Activated CD4-positive, alpha-beta memory T cell treated with anti-CD3 and anti-CD28 coated beads for 36 hours (primary cell): ENCODE measurements at places on chromosomes 1 and 21. TPM values are rescaled to one million over a fixed set of nuclear protein-coding genes. Genes with fewer than 3 reads are reported as not detected.

TRNP1 gene
- 0.53 TPM for total RNA-seq

ICOSLG gene
- total RNA-seq, result 2.4 TPM

- DNase-seq, result no peak
Observed at GRCh38 chr21:45994086-45994661, 12.6 kb downstream of the COL6A1 start.

DNA sequence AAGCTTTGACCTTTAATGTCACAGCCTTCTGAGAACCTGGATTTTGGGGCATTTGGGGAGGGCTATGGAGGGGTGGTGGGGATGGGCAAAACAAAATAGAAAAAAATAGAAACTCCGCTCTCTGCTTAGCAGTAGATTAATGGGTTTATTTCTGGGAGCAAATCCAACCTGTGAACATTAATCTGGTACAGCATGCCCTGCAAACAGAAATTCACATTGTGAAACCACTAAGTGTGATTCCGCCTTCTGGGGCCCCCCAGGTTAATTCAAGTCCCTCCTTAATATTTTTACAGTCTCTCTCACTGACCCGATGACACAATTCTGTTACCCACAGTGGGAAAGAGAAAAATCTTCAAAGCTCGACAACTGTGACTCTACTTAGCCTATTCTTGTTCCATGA, 76.4 kb downstream of the TIAM1 start:
- no peak for DNase-seq

- no peak for DNase-seq
Observed at GRCh38 chr1:56973923-56974742, 8.3 kb upstream of the C8B start.

GJA8 gene
- total RNA-seq, result not detected

GRCh38 chr1:16727190-16728111, 12.9 kb upstream of the RNU1-4 start:
- DNase-seq, result peak; percentile 88

DNA sequence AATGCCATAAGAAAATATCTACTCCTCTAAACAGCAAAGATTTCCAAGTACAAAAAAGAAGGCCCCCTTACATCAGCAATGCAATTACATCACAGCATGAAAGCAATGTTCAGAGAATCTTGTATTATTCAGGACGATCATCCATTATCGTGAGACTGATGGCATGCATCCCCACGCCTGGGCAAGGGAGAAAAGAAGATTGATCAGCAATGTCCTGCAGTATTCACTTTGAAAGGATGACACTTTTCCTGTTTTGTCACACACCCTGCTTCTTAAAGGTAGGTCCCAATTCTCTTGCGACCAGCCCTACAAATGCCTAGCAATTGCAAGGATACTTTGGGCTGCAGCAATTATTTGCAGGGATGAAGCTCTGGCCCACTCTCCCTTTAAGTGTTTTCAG, 108.7 kb downstream of the TOMM20 start:
- no peak for DNase-seq

MYBPH gene
- total RNA-seq, result not detected

CTNNBIP1 gene
- total RNA-seq, result 11.0 TPM

GRCh38 chr21:32335601-32336575, 37.2 kb downstream of the MRAP start:
- DNase-seq, result no peak

PKLR gene
- total RNA-seq, result not detected

GRCh38 chr1:45381243-45381642, 41.0 kb upstream of the MUTYH start:
- no peak for DNase-seq

- DNase-seq, result no peak
Observed at GRCh38 chr1:107786203-107786845, 178.7 kb downstream of the VAV3 start.

RTCA gene
- total RNA-seq, result 56.6 TPM

- DNase-seq, result no peak
Observed at GRCh38 chr1:219506473-219506899, 106.4 kb downstream of the ZC3H11B start.

COL8A2 gene
- total RNA-seq, result not detected

GRCh38 chr1:6490181-6491080, 1.0 kb downstream of the PLEKHG5 start:
- DNase-seq, result peak; percentile 78

FAM72C gene
- 20.9 TPM for total RNA-seq

GRCh38 chr1:6000444-6001288, 8.4 kb upstream of the NPHP4 start:
- DNase-seq, result no peak

DNA sequence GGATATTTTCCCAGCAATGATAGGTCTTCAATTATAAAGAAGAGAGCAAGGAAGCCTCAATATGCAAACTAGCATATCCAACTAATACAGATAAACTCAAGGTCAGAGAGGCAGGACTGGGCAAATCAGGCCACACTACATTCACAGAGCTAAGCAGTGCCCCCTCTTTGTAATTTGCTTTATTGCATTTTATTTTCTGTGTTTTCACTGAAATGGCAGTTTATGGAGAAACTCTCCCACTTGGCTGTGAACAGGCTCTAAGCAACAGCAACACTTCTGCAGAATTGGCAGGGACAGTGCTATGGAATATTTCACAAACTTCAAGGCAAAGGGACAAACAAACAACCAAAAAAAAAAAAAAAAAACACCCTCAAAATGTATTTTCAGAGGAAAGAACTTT, 93.4 kb upstream of the SOD1 start:
- no peak for DNase-seq

- DNase-seq, result no peak
Observed at GRCh38 chr21:38567335-38567969, 69.2 kb upstream of the ERG start.

GRCh38 chr1:236307435-236307834, 25.7 kb upstream of the ERO1B start:
- DNase-seq, result no peak

- no peak for DNase-seq
Observed at GRCh38 chr1:119766374-119766794, 2.3 kb downstream of the HMGCS2 start.

- DNase-seq, result no peak
Observed at GRCh38 chr1:171221665-171222591, 26.4 kb upstream of the FMO1 start.

FCGR1A gene
- not detected for total RNA-seq

GRCh38 chr1:220341126-220341525, 68.9 kb upstream of the RAB3GAP2 start:
- DNase-seq, result no peak

- DNase-seq, result no peak
Observed at GRCh38 chr21:41605178-41605933, 97.4 kb upstream of the TMPRSS2 start.

DNA sequence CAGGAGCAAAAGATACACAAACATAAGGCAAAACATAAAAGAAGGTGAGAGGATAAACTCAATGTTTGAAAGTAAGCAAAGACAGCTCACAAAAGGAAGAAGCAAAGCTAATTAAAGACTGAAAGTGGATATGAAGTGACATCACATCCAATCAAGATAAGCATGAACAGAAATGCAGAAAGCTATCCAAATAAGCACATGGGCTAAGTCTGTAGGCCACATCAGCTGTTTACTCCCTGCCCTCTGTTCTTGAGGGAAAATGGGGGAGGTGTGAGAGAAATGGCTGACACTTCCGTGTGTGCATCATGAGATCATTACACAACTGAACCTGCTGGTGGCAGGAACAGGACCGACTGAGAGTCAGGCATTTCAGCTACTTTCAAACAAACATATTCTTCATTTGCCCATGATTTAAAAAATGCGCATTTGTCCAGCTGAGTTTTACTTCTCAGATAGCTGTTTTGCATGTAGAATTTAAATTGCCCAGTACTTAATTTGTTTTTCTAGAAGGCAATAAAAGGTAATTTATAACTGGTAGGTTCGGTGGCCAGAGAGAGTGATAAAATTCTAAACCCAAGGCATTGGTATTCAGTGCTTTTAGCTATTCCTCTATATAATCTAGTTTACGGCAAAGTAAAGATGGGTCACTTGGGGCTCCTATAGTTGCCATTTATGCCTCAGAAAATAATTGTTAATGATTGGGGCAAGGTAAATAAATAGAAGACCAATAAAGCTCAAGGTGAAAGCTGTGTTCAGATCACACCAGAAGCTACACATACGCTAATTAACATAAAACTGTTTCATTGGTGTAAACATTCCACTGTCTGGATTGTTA, 27.2 kb upstream of the MAN1A2 start:
- peak; percentile 33 for DNase-seq

ERG gene
- total RNA-seq, result not detected

DNA sequence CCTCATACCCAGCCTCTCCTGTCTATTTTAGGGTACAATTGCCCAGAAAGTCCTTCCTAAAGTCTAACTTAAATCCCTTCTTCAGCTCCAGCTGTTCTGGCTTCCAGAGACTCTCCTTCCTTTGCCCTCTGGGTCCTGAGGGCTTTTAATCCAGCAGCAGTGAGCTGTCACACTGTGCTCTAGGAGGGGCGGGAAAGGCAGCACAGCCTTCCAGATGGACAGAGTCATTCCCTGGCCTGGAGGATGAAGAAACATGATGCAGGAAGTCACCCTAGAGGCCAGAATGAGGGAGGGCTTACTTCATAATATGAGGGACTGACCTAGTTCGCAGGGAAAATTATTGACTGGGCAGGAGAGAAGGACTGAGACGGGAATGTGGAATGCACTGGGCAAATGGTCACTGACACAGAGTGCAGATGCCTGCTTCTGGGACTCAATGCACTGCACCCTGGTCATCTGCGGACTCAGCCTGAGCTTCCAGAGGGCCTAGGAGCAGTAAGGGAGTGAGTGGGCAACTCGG, 1.3 kb downstream of the SH2D2A start:
- no peak for DNase-seq

GRCh38 chr1:192589813-192590212, 14.2 kb downstream of the RGS1 start:
- no peak for DNase-seq

DNA sequence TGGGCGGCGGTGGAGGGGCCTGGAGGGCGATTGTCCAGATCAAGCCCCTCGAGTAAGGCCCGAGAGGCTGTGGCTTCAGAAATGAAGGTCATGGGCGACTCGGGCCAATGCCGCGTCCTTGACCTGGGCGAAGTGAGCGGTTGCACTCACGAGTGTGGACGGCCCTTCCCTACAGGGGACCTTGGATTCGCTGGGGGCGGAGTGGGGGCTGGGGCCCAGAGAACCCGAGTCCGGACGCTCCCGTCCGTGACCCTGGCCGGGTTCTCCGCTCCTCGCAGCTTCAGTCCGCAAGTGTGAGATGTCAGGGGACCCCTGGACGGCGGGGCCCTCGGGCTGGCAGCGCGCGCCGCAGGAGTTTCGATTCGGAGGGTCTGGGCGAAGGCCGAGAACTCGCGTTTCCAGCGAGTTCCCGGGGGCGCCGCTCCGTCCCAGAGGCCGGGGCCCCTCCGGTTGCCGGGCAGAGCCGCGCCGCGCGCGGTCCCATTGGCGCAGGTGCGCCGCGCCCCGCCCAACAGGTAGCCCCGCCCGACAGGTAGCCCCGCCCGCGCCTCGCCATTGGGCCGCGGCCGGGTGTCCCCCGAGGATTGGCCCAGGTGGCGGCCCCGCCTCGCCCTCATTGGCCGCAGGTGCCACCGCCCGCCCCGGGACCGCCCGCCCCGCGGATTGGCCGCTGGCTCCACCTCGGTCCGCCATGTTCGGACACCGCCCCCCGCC, at the start of gene PRKCZ:
Gene PRKCZ (plus strand): TSS at position 694 of the 714 bp plus-strand sequence. CDS start 220 bp downstream, outside the sequence.
- DNase-seq, result peak; percentile 95
